Memory B cell (primary cell): ENCODE measurements at places on chromosomes 13 and 19.

DNA sequence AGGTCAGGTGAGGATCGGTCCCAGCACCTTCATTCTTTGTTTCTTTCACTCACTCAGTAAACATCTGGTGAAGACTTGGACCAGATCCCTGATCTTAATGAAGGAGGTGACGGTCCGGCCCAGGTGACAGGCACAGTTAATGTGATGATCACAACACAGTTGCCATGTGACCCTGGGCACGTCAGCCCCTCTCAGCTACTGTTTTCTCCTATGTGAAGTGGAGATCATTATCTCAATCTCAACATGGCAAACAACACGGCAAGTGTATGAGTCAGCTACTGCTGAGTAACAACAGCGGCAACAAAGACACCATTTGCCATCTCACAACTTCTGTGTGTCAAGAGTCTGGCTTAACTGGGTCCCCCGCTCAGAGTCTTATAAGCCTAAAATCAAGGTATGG, 74.6 kb downstream of the GNG7 start:
- DNase-seq: no peak

- peak; percentile 54 for DNase-seq
These were observed 3.9 kb downstream of the TMEM147 start for GRCh38 chr19:35549174-35549788.

DNA sequence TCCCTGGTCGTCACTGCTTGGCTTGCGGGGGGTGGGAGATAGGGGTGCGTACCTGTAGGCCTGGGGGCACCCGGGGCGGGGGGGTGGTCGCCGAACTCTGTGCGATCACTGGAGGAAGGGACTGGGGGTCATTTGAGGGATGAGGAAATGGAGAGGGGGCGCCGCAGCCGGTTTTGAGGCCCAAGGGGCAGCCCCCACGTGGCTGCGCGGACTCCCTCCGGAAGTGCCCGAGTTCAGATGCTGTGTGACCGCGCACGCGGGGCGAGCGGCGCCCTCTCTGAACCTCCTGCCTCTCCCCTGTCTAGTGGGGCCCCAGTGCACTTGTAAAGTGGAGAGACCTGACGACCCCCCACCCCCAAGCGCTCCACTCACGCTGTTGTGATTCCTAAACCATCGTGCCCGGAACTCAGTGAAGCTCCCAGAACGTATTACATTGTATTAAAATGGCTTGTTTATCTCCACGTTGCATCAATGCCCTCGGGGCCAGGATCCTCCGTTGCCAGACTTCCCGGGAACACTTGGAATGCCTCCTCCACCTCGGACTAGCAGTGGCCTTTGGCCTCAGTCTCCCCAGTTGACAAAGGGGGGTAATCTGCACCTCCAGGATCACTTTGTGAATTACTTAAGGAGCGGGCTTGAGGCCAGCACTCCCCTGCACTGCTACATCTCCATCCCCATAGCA, 3.0 kb upstream of the NANOS3 start:
- no peak for DNase-seq

- no peak for DNase-seq
These were observed 4.5 kb downstream of the LACC1 start for GRCh38 chr13:43884222-43884621.

- no peak for DNase-seq
These were observed at the start of gene GPR183 for GRCh38 chr13:99307247-99307646. Gene GPR183, minus strand, starts transcription at chr13:99307399. Its CDS starts 11,254 bp downstream, at chr13:99296145.

DNA sequence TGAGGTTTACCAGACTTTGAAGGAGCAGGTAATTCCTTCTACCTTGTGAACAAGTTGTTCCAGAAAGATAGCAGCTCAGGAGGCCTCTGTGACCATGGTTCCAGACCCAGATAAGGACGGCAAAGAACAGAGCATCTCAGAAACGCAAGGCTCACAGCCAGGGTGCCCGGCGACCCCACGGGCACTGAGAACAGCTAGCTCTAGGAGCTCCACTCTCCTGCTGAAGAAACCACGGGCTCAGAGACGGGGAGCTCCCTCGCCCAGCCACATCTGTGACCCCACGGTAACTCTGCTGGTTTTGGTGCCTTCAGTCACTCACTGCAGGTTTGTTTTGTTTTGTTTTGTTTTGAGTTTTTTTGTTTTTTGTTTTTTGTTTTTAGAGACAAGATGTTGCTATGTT, 16.0 kb upstream of the NCCRP1 start:
- no peak for DNase-seq

DNA sequence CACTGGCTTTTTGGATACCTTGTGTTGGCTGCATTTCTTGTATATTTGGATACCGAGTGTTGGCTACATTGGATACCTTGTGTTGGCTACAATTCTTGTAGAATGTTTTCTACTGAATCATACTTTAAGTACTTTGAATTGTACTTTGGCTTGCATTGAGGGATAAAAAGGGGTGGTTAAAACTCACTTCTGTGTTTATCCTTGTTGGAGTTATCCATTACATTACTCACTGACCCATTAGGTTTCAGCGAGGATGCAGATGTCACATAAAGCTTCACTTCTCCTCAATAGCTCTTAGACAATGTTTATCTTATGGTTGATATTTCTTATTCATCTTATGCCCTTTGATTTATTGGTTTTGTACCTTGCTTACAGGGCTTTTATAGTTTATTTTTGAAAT, 43.1 kb downstream of the PDS5B start:
- DNase-seq: no peak

- DNase-seq: no peak
These were observed 12.2 kb downstream of the PRKCSH start for GRCh38 chr19:11447347-11448262.

GRCh38 chr13:105960326-105960725, 575.1 kb downstream of the EFNB2 start:
- DNase-seq: no peak

- DNase-seq: no peak
These were observed 1.6 kb upstream of the KMT2B start for GRCh38 chr19:35715981-35716800.

DNA sequence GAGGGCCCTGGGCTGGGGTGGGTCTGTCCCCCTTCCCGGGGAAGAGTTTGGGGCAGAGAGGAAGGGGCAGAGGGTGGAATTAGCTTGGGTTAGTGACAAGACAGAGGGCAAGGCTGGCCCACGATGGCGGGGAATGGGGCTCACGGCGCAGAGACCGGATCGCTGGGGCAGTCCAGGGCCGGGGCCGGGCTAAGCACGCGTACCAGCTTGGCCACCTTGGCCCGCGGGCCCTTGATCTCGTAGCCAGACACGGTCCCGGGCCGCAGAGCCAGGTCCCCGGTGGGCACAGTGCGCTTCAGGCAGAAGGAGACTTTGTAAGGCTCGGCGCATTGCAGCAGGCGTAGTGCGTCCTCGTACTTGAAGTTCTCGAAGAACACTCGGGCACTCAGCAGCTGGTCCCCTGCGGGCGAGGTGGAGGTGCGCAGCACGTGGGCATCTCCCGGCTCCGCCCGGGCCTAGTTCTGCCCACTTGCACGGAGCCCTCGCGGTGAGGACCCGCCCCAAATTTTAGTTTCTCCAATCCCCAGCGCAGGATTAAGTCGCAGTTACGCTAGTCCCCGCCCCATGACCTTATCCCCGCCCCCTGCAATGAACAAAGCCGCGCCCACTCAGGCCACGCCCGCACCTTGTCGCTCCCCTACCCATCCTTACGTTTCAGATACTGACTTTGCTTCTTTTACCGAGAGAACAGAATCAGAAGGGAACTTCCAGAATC, 8.6 kb upstream of the HIPK4 start:
- no peak for DNase-seq

GRCh38 chr19:46821512-46822409, 28.9 kb downstream of the AP2S1 start:
- DNase-seq: peak; percentile 64

DNA sequence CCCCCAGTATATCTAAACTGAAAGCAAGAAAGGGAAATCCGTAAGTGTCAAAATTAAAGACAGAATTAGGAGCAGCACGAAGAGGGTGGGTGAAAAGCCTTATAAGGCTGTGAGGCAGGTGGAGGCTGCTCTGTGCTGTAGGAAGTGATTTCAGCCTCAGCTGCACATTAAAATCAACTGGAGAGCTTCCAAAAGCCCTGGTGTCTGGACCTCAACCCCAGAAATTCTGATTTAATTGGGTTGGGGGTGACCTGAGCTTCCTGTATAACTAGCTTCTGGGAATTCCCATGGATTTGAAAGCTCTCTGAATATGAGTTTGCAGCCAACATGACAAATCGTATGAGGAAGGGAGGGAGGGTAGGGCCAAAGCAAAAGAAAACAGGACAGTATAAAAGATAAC, 242.4 kb upstream of the TMTC4 start:
- no peak for DNase-seq

DNA sequence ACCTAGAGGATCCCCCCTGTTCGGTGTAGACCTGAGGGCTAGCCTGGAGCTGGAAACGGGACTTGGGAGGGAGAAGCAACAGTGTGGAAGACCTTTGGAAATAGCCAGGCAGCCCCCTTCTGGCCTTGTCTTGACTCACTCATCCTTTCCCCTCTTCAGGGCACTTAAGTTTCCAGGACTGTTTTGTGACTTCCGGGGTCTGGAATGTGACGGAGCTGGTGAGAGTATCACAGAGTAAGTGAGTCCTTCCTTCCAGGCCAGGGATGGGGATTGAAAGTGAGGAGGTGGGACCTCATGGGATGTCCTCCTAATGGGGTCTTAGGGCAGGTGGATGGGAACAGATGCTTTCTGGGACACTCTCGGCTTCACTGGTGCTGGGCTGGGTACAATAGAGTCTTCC, 29.4 kb downstream of the LYL1 start:
- no peak for DNase-seq

DNA sequence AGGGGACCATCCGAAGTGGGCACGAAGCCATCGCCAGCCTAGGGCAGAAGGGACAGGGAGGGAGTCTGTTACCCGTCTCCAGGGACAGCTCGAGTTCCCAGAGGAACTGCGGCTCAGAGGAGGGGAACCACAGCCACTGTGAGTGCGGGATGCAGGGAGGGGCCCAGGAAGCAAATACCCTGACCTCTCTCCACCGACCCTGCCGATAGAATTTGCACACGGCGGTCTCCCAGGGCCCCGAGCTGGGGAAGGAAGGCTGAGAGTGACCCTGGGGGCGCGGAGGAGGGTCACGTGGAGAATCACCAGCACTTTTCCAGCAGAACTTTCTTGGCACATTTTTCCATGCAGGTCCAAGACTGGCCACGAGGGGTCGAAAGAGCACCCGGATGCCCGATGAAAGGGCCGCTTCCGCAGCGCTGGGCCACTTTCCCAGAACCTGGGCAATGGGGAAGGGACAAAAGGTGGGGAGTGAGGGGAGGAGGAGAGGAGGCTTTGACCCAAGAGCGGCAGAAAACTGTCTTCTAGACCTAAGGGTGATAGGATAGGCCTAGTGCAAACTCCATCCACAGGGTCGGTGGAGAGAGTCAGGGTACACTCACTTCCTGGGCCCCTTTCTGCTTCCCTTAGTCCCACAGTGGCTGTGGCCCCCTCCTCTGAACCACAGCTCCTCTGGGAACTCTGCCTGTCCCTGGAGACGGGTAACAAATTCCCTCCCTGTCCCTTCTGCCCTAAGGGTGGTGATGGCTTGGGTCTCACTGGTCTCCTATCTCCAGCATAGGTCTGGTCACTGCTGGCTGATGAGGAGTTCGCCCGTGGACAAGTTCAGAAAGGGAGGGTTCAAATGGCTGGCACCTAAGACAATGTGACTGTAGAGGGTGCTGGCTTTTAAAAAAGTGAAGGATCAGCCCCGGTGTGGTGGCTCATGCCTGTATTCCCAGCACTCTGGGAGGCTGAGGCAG, 5.3 kb upstream of the GPR4 start:
- DNase-seq: no peak
